Activated CD8-positive, alpha-beta T cell treated with anti-CD3 and anti-CD28 coated beads for 36 hours (primary cell): ENCODE measurements at places on chromosomes 5 and 9. TPM values are rescaled to one million over a fixed set of nuclear protein-coding genes. Genes with fewer than 3 reads are reported as not detected.

SLC6A19 gene
- total RNA-seq: not detected

SCGB3A2 gene
- not detected for total RNA-seq

CNTRL gene
- total RNA-seq: 69.8 TPM

MFAP3 gene
- 12.1 TPM for total RNA-seq

ACTBL2 gene
- total RNA-seq: not detected

GABRA1 gene
- not detected for total RNA-seq

CDK5RAP2 gene
- 67.6 TPM for total RNA-seq

TMOD1 gene
- total RNA-seq: 0.47 TPM

UHRF2 gene
- 57.0 TPM for total RNA-seq

CYFIP2 gene
- 350 TPM for total RNA-seq

GRCh38 chr5:6673963-6674362 lies 39.3 kb upstream of the TENT4A start:
- DNase-seq: no peak

- no peak for DNase-seq
Observed at GRCh38 chr5:181027452-181028031, 12.5 kb upstream of the BTNL9 start.

DNA sequence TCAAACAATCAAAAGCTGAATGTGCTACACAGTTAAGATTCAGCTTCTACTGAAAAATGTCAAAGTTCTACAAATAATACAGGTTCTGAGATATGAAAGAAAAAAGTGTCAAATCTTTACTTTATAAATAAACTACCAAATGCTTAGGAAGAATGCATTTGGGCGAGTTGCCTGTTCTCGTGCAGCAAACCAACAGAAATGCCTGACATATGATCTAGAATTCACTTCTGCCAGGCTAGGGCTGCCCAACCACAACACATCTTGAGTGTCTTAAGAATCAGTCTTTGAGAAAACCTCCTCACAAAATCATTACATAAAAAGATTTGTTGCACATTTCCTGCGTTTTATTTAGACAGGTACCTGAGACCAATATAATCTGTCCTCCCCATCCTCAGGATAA lies 42.2 kb downstream of the ANKH start:
- DNase-seq: no peak

GRCh38 chr5:56993241-56993640 lies 41.3 kb upstream of the MIER3 start:
- DNase-seq: no peak

DNA sequence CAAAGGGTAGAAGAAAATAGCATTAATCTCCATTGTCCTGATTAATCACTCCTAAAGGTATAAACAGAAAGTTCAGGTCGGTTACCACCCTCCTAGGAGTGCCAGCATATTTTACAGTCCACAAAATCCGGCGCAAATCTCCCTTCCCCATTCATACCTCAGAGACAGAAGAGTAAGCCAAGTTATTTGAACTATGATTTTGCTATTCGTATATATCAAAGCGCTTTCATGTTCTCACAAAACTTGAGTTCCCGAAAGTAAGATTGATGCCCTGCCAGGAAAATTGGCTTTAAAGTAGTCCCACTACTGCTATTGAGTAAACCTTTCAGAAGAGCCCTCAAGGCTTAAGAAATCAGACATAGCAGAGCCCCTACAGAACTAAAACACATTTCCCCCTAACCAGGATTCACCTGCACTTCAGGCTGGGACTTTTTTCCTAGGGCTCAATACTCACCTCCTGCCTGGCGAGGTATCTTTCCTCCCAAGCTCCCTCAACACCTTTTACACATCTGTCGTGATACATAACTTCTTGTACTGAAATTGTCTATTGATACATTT lies 21.8 kb upstream of the TRIM36 start:
- no peak for DNase-seq

- DNase-seq: no peak
Observed at GRCh38 chr9:27351438-27351837, 54.5 kb upstream of the EQTN start.

DNA sequence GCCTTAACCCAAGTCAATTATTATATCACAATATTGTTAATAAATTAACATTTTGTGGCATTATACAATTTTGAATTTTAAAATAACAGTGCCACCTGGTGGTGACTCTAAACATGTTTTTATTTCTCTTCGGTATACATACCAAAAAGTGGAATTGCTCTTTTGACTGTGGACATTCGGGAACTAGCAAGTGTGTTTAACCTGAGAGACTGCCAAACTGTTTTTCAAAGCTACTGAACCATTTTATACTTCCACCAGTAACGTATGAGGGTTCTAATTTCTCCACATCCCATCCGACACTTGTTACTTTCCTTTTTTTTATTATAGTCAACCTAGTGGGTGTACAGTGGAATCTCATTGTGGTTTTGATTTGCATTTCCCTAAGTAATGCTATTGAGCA lies 18.3 kb upstream of the HSDL2 start:
- no peak for DNase-seq

DNA sequence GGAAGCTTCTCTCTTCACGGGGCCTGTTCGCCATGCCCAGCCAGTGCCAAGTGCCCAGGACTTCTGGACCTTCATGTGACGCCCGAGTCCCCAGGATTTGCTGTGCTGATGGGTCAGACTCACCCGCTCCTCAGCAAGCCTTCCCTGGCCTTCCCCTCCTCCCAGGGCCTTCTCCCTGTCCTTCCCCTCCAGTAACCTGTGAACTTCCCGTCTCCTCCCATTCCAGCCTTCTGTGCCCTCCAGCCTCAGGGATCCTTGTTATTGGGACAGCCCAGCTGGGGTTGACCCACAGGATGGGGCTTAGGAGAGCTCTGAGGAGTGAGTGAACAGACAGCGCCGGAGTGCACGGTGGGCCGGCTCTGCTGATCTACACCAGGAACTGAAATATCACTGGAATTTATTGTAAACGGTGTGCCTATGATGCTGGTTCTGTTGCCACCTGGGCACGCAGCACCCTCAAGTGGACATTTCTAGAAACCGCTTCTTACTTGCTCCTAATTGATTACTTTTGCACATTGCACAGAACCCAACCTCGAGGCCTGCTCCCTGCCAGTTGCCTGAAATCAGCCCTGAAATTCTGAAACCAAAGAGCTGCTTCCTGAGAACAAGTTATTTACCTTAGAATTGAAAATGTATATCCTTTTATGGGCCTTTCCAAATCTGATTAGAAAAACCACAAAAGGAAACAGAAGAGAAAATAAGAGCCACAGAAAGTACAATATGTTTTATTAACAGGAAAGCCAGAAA lies 1.5 kb downstream of the SPAAR start:
- peak; percentile 68 for DNase-seq

DNA sequence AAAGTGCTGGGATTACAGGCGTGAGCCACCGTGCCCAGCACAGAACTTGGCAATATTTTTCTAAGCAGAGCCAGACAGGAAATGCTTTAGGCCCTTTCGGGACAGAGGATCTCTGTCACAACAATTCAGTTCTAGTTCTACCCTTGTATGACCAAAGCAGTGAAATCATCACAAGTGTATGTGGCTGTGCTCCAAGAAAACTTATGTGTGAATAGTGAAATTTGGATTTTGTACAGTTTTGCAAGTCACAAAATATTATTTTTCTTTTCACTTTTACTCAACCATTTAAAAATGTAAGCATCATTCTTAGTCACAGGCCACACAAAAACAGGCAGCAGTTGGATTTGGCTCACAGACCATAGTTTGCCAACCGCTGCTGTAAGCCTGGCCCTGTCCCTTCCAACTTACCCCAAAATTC lies 20.4 kb upstream of the PRUNE2 start:
- no peak for DNase-seq

DNA sequence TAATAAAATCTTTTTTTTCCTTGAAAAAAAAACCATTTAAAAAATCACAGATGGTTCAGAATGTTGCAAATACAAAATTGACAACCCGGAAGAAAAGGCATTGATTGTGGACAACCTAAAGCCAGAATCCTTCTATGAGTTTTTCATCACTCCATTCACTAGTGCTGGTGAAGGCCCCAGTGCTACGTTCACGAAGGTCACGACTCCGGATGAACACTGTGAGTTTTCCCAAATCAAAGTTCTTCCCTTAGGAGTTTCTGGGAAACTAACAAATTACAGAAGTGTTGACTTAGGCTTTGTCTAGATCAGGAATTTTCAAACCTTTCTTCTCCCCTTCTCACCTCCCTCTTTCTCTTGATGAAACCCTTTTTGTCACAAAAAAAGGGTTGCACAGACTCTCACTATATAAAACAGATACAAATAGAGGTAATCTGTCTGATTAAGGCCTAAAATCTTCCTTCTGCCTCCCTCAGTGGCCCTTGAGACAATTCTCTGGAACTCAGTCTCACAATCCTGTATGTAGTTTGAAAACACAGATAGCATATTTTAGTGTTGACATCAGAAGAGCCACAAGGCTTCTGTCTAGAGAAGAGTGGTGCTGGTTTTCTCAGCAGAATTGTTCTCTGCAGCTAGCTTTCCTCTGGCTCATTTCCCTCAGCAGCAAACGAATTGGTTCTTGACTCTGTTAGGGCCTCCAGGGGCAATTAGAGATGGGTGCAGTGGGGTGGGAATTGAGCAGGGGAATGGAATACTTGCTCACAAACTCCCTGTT lies 79.5 kb downstream of the OSMR start:
- no peak for DNase-seq

DNA sequence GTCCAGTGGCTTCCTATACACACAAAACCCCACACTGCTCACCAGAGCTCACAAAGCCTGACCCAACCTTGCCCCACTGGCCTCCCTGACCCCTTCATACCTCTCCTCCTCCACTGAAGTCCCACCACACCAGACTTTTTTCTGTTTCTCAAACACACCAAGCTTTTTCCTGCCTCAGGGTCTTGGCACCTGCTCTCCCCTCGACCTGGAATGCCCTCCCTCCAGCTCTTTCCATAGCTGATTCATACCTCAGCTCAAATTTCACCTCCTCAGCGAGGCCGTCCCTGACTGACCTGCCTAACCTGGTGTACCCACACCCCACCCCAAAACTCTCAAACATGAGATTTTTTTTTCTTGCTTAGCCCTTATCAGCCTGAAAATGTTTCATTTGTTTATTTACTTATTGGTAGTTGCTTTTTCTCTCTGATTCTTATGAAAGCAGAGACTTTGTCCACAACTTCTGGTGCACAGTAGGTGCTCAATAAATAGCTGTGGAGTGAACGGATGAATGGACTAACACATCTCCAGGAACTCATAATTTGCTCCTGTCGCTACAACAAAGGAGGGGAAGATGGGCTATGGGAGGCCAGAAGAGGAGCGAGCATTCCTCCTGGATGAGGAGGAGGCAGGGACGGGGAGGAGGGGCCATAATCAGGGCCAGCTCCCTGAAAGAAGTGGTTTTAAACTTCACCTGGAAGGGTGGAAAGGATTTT lies 84.3 kb downstream of the SH3TC2 start:
- no peak for DNase-seq

- DNase-seq: no peak
Observed at GRCh38 chr5:10982626-10983025, 221.6 kb upstream of the DAP start.

DNA sequence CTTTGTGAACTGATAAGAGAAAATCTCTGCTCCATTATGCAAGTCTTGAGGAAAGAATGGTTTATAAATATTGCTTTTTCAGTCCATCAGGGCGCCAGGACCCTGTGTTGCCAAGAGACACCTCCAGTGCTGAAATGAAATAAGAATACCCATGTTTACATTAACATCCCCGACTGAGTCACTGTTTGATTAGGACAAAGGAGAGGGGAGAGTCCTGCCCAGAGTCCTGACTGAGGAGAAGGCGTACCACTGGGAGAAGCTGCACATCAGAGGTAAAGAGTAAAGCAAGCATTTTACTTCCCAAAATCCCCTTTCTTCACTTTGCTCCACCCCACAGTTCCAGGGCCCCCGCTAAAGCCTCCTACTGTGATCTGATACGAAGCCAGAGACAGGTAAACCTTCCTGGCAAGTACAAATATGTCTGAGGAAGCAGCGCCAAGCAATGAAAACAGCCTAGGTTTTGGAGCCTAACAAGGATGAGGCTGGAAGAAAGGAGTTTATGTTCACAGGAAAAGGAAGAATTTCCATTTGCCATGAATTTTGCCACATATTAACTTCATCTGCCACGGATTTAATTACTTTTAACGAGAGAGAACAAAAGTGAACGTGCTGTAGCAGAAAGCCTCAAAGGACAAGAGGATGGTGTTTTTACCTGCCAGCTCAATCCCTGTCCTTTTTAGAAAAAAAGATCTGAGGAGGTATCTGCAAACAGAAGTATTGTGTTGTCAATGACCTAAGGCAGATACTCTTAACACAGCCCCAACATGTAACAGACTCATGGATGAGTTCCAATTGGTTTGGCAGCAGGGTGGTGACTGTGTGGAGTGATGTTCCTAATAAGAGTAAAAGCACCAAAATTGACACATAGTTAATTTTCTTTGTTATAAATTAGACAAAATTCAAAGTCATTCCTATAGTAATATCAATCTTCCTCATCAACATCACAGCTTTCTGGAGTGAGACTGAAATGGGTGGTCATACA lies 209.4 kb upstream of the TLE4 start:
- no peak for DNase-seq

- no peak for DNase-seq
Observed at GRCh38 chr5:50967009-50967562, 300.6 kb downstream of the PARP8 start.

DNA sequence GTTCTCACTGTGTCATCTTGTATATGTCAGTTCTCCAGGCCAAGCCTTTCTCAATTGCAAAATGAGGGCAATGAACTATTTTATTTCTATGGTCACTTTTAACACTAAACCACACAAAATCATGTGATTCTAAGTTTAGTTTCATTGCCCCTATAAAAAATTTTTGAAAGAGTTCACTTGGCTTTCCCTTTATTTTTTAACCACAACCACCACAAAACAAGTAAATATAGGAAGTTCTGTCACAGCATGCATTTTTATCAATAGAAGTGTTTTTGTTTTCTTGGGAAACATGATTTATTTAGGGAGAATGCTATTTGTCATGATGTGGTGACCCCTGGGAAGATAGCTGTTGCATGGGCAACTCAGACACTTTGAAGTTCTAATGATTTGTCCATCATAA lies 169.1 kb downstream of the CSNK1G3 start:
- DNase-seq: no peak

GRCh38 chr9:27194401-27195091 lies 85.5 kb downstream of the TEK start:
- no peak for DNase-seq

DNA sequence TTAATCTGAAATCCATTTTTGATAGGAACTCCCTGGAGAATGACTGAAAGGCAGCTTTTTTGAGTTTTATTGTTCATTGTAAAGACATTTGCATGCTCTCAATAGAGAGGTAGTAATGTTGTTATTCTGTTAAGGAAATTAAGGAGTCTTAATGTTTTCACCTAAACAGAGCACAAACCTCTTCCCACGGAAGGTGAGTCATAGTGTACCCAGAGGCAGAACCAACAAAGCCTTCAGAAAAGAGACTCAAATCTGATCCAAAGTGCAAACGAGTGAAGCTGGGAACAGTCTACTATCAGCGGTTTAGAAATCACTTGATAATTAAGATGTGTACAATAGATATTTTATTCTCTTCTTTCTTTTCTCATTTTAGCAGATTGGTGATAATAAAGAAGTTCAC lies 470.5 kb downstream of the PLK2 start:
- no peak for DNase-seq

GRCh38 chr5:59917121-59917520 lies 23.6 kb upstream of the PDE4D start:
- no peak for DNase-seq
